ENCODE measurements at places on chromosomes 16 and 17.

GRCh38 chr17:50661795-50662391 lies 27.2 kb downstream of the ABCC3 start:
- no peak for DNase-seq

DNA sequence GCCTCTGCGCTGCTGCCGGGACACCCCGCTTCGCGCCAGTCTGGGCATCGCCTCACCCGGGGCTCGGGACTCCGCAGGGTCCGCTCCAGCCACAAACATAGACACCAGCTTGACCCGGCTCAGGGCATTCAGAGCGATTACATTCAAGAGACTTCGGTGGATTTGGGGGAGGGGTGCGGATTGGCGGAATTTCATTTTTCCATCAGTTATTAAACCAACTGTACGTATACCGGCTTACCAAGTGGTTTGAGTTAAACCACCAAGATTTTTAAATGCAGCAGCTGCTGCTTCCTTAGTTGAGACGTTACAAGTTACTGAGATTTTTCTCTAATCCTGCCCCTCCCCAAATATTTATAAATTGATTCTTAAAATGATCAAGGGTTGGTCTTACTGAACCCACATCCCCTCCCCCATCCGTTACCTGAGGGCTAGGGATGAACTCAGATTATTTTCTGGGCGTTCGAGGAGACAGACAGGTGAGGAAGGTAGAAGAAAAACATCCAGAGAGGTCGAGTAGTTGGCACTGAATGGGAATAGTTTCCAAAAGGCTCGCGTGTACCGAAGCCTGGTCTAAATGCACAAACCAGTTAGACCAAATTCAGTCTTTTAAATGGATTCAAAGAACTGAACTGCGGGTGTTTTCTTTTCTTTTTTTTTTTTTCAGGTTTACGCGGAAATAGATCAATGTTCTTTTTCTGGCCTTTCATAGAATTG lies 1.5 kb downstream of the CRHR1 start:
- DNase-seq: no peak

- DNase-seq: no peak
These were observed 17.6 kb downstream of the MAPK8IP3 start for GRCh38 chr16:1723450-1724147.

DNA sequence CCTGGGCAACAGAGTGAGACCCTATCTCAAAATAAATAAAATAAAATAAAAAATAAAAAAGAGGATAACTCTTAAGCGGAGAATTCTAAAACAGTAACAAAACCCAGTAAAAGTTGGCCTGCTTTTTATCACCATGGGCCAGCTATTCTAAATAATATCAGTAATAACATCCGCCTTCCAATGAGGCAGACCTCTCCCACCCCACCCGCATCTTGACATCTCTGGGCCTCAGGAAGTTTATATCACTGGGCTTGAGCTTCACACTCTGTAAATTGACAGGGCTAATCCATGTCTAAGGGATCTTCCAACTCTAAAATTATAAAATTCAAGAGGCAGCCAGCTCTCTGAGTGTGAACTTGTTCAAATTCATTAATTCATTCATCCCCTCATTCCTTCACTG lies 82.9 kb upstream of the MTMR4 start:
- no peak for DNase-seq

GRCh38 chr16:72455743-72456659 lies 284.0 kb upstream of the PMFBP1 start:
- DNase-seq: no peak

DNA sequence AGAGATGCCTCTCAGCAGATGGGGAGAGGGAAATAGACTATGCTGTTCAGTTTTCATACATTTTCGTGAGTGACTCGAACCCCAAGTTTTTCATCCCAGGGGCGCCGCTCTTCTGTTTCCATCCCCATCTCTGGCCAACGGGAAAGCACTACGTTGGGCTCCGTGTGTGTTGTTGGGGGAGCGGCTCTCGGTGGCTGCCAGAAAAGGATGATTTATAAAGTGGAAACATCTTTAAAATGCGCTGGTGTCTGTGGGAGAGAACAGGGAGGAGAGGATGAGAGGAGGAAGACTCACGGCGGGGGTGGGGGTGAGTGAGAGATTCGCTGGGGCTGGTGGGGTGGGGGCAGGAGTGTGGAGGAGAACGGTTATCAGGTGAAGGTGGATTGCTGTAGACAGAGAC lies 5.8 kb downstream of the TBX4 start:
- no peak for DNase-seq

GRCh38 chr17:17491546-17491988 lies 4.6 kb downstream of the RASD1 start:
- DNase-seq: no peak

DNA sequence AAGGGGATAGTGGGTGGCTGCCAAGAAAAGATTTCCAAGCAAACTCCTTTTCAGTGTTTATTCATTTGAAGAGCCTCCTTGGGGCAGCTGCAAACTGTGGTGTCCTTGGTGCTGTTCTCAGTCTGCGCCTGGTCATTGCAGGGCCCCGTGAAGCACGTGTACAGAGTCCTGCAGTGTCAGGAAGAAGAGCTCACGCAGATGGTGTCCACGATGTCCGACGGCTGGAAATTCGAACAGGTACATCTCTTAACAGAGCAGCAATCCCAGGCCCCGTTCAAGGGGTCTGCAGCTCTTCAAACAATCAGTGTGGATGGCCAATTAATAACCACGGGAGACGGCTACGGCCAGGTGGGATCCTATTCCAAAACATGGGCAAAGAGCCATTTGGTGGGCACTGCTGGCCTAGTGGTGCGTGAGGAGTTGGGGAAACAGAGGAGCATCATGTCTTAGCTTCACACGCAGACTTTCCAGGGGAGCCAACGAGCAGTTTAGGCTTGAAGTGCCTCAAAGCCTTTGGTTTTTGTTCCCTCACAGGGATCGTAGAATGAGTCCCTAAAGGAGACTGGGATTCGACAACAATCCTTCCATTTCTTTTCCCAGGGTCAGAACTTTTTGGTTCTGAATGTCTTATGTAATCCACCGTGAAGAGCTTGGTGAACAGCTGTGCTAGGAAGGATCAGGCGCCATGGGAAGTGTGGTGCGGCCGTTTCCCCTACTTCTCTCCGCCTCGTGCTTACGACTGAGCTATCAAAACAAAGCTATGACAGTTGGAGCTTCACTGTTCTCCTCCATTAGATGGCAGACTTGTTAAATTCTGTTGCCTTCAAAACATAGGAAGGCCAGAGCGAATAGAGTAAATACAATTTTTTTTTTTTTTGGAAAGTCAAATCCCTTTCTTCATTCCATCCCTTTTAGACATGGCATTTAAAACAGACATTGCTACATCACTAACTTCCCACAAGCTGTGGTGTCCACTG lies 12.6 kb downstream of the KCTD2 start:
- DNase-seq: no peak

DNA sequence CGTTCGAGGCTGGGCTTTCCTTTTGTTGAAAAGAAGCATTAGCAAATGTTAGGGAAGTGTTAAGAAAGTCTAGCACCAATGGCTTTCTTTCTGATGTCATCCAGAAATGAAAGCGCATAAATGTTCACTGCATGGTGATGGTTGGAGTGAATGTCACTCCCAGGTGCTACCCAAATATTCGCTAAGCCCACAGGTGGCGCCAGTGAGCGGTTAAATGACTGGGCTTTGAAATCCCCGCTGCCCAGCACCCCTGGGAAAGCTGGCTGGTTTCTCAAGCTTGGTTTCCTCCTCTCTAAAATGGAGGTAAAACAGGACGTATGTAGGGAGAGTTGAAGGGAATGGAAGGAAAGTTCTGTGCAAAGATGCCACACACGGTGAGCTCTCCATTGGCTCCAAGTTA lies 104.4 kb downstream of the IRX5 start:
- no peak for DNase-seq

DNA sequence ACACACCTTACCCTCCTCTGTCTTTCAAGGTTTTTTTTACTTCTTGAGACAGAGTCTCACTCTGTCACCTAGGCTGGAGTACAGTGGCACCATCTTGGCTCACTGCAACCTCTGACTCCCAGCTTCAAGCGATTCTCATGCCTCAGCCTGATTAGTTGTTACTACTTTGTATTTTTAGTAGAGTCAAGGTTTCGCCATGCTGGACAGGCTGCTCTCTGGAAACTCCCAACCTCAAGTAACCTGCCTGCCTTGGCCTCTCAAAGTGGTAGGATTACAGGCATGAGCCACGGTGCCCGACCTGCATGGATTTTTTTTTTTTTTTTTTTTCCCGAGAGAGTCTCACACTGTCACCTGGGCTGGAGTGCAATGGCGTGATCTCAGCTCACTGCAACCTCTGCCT lies 273.2 kb downstream of the RBFOX1 start:
- no peak for DNase-seq

DNA sequence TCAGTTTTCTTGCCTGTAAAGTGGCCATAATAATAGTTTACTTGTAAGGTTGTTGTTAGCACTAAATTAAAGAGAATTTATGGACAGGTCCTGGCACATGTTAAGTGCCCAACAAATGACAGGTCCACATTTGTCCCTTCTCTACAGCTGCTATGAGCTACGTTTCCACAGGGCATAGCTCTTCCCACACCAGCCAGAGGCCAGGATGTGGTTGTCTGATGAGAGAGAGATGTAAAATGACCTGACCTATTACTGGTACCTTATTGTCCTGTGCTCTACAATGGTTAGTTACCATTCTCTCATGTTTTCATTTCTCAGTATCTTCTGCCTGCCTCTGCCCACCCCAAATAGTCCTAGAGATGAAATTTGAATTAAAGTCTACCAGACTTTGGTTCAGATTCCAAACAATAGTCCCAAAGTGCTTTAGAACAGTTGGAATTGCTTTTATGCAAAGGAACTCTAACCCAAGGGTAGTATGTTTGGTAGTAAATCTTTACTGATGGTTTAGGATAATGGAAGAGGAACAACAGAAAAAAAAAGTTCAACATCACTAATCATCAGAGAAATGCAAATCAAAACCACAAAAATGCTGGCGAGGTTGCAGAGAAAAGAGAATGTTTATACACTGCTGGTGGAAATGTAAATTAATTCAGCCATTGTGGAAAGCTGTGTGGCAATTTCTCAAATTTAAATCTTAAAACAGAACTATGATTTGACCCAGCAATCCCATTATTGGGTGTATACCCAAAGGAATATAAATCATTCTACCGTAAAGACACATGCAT lies 57.1 kb upstream of the ANKFN1 start:
- DNase-seq: no peak

- DNase-seq: no peak
These were observed 46.9 kb downstream of the METRNL start for GRCh38 chr17:83126275-83126811.

- DNase-seq: no peak
These were observed 1308.0 kb downstream of the CDH11 start for GRCh38 chr16:63813862-63814261.
